Epithelial cell of prostate (primary cell): ENCODE measurements at places on chromosomes 4 and X.

DNA sequence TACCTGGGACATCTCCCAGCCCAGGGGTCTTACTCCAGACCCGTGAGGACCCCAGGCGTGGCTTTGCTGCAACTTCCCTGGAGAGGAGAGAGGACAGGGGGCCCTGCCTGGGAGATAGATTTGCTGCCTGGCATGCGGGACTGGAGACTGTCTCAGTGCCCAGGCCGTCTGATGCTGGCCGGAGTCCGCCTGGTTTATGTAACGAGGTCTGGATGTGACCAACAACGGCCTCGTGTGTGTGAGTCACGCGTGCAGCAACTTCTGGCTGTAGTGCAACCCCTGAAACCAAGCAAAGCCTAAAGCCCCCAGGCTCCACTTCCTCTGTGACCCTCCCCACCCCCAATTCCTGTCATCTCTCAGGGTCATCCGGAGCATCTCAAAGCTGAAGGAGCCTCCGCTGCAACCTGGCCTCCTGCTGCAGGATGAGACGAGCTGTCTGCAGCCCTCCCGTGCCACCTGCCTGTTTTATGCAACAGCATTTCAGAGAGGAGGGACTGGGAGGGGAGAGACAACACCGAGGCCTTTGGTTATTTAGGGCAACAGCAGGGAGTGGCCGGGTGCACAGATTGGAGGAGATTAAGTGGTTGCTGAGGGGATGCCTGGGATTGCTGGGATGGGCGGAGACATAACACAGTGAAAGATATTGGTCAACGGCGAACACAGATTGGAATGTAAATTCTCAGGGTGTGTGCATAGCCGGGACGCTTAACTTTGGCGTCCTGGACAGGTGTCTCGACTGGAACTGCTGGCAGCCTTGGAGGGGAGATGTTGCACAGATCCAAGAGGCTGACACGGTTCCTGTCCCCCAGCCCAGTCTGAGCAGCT is 16.0 kb downstream of the XG start:
- no peak for DNase-seq

GRCh38 chr4:48315728-48316630 is 25.4 kb upstream of the SLAIN2 start:
- DNase-seq = no peak

GRCh38 chrX:24668111-24668510 is 21.0 kb upstream of the PCYT1B start:
- no peak for DNase-seq

- no peak for DNase-seq
Measured at GRCh38 chr4:1351854-1352566, 5.0 kb downstream of the UVSSA start.

- DNase-seq = no peak
Measured at GRCh38 chrX:153353416-153353815, 19.5 kb downstream of the ZNF275 start.

DNA sequence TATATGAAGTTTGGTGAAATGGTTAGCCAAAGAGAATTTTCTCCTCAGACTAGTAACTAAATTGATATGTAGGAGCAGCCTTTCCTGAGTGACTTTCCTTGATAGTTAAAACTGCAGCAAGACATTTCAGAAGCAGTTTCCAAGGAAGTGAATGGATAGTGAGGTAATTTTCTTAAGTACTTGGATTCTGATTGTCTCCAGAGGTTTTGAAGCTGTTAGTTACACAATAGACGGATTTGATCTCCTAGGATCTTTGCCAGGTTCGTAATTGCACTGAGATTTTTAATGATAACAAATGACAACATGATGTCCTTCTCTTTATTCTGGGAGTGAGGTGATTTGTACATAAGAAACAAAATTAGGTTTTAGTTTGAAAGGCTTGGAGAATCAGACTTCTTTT is 29.2 kb downstream of the PRRG1 start:
- no peak for DNase-seq

DNA sequence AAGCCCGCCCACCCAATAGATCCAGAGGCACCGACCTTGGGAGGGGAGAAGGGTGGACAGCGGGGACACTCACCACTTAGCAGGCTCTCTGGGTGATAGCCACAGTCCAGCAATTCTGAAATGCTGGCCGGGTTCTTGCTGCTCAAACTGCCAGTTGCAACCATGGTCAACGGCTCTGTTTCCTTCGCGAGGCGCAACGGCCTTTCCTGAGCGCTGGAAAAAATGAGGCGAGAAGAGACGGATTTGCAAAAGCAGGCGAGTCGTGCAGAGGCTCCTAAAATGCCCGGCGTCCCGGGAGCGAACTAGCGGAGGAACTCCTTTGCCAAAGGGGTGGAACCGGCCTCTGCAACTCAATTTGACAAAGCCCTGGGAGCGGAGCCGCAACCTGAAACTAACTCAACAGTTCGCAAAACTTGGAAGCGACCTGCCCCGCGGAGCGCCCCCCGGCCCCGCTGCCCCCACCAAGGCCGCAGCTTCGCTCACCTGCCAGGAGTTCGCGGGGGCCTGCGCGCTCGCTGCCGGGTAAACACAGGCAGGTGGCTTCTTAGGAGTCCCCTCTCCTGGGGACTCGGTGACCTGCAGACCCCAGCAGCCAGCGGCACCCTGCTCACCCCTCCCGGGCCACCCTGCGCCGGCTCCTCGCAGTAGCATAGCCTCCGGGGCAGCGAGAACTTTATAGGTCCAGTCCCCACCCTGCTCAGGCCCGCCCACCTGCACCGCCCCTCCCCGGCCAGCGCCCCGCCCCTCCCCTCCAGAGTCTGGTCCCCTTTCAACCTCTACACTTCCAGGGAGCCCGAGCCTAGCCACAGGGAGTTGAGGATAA is at the start of gene DDIT4L:
Gene DDIT4L (minus strand): TSS at position 649 of the 823 bp plus-strand sequence. CDS start 485 bp downstream, at position 164.
- no peak for DNase-seq

- DNase-seq = no peak
Measured at GRCh38 chrX:103399744-103400143, 23.4 kb downstream of the BEX3 start.

DNA sequence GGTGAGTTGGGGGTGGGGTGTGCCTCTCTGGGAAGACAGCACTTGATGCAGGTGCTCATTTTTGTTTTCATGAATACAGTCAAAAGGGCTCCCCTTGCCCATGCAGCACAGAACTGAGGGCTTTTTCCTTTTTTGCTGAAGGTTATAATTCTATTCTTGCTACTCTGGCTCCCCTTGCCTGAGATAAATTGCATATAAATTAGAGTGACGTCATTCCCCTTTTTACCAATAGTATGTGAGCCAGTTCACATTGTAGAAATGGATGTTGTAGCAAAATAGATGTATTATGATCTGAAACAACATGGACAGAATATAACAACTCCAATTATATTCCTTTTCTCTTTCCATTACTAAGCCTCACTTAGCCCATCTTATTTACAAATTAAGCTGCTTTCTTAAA is 28.4 kb downstream of the CXorf58 start:
- no peak for DNase-seq

- no peak for DNase-seq
Measured at GRCh38 chr4:97762115-97762512, 381.2 kb downstream of the STPG2 start.

DNA sequence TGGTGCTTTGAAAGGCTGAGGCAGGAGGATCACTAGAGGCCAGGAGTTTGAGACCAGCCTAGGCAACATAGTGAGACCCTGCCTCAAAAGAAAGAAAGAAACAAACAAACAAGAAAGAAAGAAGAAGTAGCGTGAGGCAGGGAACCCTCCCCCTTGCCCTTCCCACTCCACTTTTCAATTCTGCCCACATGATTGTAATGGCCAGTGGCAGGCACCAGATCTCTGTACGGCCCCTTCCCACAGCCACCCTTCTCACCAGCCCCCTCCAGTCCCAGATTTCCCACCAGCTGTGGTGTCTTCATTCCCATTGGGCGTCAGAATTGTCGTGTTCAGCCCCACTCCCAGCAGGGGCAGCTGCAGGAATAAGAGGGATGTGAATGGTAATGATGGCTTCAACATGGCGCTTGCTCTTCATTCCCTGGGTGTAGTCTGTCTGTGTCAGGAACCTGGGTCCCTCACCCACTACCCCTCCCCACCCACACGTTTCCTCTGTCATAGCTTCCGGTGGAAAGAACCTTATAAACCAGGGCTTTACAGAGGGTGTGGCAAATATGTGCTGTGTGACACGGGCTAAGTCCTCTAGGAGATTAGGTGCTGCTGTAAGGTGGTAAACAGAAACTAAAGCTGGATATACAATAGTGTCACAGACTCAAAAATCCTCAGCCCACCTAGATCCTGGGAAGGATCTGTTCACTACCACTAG is at the start of gene IL2RG:
Gene IL2RG (minus strand): TSS at position 437 of the 703 bp plus-strand sequence. CDS start 38 bp downstream, at position 399.
- no peak for DNase-seq

DNA sequence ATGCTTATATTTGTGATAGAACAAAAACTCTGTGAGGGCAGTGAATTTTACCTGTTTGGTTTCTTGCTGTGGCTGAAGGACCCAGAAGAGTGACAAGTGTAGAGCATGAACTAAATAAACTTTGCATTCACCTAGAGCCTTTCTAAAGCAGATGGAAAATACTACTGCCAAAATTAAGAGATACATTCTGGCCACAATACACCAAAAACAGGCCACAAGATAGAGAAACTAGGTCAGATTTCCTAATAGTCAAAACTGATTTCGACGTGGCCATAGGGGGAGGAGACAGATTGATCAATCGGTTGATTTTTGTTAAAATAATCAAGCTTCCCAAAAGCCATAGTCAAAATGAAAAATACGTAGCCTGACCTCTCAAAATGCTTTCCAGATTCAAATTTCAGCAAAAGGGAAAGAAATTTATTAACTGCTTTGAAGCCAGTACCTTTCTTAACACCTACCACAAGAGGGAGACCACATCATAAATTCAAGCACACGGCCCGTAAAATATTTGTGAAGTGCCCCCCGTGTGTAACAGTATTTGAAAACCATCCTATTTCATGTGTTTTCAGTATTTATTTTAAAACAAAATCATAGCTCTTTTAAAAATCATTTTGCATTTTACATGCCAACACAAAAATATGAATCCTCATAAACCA is 132.4 kb downstream of the CORIN start:
- DNase-seq = no peak

- DNase-seq = no peak
Measured at GRCh38 chrX:17623750-17624149, 113.5 kb upstream of the SCML1 start.

GRCh38 chr4:44157611-44158277 is 290.9 kb downstream of the KCTD8 start:
- no peak for DNase-seq

DNA sequence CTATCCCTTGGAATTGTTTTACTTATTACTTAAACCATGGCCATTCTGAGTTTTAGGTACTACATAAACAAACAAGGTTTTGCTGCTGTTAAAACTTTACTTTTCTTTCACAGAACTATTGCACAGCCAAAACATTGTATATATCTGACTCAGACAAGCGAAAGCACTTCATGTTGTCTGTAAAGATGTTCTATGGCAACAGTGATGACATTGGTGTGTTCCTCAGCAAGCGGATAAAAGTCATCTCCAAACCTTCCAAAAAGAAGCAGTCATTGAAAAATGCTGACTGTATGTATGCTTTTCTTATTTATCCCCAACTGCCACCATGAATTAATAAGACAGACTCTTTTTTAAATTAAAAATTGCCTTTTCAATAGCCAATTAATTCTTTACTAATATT is 69.8 kb downstream of the CCKAR start:
- DNase-seq = no peak

- no peak for DNase-seq
Measured at GRCh38 chr4:139986689-139987501, 167.1 kb downstream of the MAML3 start.

GRCh38 chr4:109977854-109978501 is 65.3 kb downstream of the EGF start:
- DNase-seq = no peak

GRCh38 chrX:106286053-106286650 is 118.0 kb downstream of the PWWP3B start:
- peak; percentile 79 for DNase-seq

DNA sequence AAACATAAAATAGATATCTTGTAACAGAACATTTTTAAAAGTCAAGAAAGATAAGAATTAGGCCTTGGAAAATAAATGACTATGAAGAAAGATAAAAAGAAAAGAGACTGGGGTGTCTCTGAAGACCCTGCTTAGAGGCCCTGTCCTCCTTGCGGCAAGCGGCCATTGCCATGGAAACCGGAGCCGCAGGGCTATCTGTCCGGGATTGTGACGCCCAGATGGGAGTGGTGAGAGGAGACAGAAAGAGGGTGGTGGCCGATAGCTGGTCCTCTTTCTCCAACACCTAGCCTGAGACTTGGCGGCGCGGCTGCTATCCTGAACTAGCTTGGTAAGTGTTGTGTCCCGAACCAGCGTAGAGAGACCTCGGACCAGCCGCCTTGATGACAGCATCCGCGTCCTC is at the start of gene DUSP21:
Gene DUSP21 (plus strand): TSS at position 269 of the 400 bp plus-strand sequence. CDS start 112 bp downstream, at position 381.
- no peak for DNase-seq

GRCh38 chr4:169362607-169363006 is 91.9 kb upstream of the SH3RF1 start:
- DNase-seq = no peak

DNA sequence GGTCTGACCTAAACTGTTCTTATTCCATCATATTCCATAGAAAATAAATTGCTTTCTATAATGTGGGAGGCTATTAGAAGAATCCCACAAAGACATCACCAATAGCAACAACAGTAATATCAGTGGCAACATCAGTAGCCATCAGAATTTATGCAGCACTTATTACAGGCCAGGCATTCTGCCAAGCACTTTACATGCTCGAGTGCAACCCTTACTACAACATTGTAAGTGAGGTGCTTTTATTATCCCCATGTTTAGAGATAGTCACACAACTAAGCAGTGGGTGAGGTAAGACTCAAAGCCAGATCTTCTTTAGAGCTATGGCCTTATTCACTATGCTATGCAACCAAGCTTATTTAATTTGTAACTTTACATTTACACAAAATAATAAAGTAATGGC is 317.1 kb upstream of the BMP3 start:
- DNase-seq = no peak

DNA sequence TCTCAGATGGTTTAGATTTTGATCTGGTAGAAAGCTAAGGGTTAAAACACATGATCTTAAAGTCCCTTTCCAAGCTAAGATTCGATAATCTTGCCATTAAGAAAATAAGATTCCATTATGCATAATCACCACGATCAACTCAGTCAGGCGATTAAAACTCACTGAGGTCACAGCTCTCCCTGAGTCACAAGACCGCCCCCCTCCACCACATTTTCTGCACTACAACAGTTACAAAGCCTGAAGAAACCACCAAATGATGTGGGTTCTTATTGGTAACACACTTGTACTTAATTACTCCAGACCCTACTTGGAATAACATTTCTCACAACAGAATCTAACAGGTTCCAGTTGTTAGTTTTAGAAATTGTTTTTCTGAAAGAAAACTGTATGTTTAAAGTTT is 62.8 kb downstream of the SH3KBP1 start:
- DNase-seq = no peak
